Foreskin fibroblast (primary cell): ENCODE measurements at places on chromosomes 5 and 9.

GRCh38 chr5:13649656-13650055, 294.8 kb downstream of the DNAH5 start:
- DNase-seq: no peak

DNA sequence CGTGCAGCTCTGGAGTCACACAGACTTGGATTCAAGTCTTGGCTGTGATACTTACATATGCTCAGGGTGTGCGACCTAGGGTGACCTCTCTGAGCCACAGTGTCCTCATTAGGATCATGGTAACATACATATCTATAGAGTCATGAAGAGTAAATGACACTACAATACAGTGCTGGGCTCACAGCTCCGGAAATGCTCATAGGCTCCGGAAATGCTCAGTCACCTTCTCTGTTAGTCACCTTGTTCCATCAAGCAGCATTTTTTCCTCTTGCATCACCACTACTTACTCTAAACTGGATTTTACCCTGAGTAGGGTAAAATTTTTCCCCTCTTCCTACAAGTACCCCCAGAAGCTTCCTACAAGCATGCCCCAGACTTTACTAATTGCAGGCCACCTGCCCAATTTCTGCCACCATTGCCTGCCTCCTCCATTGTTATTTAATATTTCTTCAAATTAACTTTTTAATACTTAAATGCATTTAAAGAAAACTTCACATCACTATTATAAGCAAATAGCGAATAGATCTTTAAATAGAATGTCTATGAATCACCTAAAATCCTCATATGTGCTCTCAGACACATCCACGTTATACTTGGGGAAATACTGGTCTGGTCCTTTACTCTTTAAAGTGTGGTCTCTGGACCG, 147.6 kb upstream of the SPRY4 start:
- DNase-seq: peak; percentile 93

GRCh38 chr5:122778157-122778556, 3.3 kb downstream of the SNX2 start:
- DNase-seq: no peak

- DNase-seq: no peak
These were observed 423.2 kb upstream of the PAPPA start for GRCh38 chr9:115730396-115730795.

- no peak for DNase-seq
These were observed 164.7 kb downstream of the RFX3 start for GRCh38 chr9:3361116-3361515.

DNA sequence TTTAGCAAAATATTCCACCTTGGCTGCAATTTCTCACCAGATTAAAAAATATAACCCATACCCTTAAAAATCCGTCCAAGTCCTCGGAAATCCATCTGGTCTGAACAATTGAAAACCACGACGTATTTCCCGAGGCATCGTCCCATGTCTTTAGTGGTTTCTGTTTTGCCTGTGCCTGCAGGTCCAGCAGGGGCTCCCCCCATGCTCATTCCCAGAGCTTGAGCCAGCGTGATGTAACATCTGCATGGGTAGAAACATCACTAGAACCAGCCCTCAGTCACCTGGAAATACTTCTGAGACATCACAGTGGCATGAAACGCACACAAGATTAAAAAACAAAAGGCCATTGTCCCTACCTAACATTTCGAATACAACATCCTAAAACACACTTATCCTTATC, 114.0 kb downstream of the DNAH5 start:
- DNase-seq: no peak

DNA sequence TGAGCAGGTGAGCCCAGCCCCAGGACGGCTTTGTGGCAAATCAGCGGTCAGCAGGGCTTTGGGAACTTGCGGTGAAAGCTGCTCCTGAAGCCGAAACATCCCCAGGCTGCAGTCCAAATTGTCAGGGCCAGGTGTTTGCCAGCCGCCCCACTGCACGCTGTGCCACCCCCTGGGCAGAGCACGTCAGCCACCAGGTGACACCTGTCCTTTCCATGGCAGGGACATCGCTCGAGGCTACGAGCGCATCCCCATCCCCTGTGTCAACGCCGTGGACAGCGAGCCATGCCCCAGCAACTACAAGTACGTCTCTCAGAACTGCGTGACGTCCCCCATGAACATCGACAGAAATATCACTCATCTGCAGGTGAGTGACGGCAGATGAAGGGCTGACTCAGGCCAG, 64.4 kb upstream of the CACNA1B start:
- no peak for DNase-seq

- no peak for DNase-seq
These were observed 52.3 kb downstream of the RGS3 start for GRCh38 chr9:113515862-113516261.

DNA sequence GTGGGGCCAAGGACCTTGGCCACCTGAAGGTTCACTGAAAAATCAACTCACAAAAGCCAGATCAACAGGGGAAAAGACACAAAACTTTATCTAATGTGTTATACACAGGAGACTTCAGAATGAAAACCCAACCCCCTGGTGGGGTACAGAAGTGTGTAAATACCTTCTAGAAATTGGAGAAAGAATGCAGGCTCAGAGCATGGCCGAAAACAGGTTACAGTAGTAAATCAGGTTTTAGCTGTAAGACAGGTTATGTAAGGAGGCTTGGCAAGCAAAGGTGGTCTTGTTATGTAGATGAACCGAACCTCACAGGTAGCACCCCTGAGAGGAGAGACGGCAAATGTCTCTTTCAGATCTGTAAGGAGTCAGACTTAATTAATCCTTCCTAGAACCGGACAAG, 10.0 kb downstream of the CEMIP2 start:
- DNase-seq: no peak

- peak; percentile 55 for DNase-seq
These were observed 7.3 kb upstream of the C5orf58 start for GRCh38 chr5:170225326-170226128.

DNA sequence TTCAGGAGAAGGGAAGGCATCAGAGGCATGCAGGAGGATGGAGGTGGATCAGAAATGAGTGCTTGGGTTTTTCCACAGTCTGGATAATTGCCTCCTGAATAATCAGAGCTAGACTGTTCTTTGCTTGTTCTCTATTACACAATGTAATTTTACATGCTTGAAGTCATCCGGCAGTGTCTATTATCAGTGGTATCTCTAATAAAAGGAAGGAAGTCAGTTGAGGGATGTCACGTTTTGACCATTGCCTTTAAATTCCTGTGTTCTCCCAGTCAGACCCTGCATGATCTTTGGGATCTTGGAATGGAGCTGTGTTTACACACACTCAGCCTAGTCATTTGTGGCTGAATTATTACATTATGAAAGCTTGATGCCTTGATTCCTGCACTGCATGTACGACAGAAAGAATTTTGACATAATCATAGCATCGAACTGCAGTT, 91.0 kb downstream of the PDE8B start:
- peak; percentile 86 for DNase-seq

GRCh38 chr9:87653941-87654340, 72.0 kb upstream of the CTSL start:
- no peak for DNase-seq

GRCh38 chr5:122091936-122092600, 14.0 kb upstream of the LOX start:
- peak; percentile 72 for DNase-seq

DNA sequence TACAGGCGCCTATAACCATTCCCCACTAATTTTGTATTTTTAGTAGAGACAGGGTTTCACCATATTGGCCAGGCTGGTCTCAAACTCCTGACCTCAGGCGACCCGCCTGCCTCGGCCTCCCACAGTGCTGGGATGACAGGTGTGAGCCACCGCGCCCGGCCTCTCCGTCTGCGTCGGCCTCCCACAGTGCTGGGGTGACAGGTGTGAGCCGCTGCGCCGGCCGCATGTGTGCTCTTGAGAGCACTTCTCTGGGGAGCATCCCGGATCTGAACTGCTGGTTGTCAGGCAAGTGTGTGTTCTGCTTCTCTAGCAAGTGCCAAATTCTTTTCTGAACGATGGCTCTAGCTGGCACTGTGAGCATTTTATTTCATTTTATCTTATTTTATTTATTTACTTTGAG, 3.7 kb upstream of the ENTPD2 start:
- no peak for DNase-seq

DNA sequence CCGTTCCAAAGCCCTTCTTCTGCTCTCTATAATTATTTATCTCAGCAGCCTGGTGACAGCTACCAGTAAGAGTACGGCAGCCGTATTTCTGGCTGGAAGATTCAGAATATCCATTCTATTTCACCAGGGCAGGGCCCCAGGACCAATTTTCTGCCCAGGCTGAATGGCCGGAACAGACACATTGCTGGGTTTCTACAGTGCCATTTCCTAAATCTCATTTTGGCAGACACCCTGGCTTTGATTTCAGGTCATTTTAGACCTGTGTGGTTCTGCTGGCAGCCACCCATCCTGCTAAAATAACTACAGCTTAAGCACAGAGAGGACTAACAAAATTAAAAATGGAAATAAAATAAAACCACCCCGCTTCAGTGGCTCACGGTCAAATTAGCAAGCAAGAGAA, 95.0 kb downstream of the CRB2 start:
- no peak for DNase-seq

- DNase-seq: no peak
These were observed at the start of gene SEPTIN8 for GRCh38 chr5:132777209-132778069. Gene SEPTIN8, minus strand, starts transcription at chr5:132777239. Its CDS starts 102 bp downstream, at chr5:132777137.

DNA sequence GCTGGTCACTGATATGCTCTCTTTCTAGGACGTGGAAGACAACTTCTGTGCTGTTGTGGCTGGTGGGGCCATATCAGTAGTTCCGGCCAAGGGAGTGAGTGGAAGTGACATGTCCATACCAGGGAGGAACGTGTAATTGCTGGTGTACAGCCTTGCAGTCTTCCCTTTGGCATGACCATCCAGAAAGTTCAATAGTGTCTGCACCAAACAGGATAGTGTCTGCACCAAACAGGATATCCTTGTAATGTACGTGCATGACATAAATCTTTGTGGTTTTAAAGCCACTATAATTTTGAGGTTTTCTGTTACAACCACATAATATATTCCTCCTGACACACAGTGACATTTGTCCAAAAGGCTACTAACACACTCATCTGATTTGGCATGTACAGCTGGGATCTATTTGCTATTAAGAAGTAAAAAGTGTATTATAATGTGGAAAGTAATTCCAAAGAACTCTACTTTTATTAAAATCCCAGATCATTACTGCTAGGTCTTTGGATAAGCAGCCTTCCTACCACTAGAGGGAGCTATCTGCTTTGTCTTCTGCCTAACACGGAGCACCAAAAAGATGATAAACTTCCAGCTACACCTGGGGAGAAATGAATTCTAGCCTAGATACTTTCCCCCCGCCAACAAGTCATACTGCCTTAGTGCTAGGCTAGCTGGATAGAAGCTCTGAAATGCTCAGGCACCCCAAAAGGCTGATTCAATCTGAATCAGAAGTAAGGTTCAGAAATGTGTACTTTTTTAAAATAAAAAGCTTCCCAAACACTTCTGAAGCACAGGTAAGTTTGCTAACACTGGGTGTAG, 52.7 kb downstream of the RNF145 start:
- DNase-seq: peak; percentile 48

DNA sequence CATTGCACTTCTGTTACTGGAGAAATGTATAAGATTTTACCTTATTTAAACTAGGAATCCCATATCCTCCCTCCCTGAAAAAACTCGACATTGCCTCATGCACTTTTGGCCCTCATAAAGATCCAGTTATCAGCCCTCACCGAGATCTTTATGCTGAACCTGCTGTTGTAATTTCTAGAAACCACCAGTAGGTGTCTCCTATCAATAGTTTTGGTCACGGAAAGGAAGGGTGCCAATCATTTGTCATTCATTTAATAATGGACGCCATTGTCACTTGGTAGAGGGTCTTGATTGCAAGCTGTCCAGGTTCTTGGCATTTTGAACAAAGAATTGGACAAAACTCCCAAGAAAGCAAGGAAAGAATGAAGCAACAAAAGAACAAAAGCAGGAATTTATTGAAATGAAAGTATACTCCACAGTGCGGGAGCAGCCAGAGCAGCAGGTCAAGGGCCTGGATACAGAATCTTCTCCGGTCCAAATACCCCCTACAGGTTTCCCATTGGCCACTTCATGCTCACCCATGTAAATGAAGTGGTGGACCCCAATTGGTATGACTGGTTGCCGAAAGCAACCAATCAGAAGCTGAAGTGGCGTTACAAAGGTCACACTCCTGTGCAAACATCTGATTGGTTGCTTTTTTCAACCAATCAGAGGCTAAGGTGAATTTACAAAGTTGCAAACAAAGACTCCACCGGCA, 524.3 kb downstream of the PSAT1 start:
- DNase-seq: no peak

DNA sequence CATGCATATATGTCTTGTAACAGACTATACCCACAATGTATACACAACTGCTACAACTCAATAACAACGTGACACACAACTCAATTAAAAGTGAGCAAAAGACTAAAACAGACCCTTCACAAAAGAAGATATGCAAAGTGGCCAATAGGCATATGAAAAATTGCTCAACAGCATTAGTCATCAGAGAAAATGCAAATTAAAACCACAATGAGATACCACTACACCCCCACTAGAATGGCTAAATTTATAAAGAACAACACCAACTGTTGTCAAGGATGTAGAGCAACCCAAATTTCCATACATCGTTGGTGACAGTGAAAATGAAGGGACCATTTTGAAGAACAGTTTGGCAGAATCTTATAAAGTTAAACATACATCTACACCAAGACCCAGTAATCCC, 38.9 kb downstream of the GABRB2 start:
- no peak for DNase-seq

DNA sequence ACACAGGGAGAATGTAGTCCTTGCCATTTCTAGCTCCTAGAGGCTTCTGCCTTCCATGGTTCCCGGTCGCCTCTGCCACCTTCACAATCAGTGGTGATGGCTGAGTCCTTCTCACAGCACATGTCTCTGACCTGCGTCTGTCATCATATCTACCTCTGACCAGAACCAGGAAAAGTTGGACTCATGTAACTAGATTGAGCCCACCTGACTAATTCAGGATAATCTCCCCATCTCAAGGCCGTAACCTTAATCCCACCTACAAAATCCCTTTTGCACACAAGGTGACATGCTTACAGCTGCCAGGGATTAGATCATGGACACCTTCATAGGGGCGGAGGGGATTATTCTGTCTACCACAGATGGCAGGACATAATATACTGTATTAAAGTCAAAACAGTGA, 375.6 kb downstream of the ICE1 start:
- no peak for DNase-seq

GRCh38 chr9:137446851-137447471, 5.8 kb upstream of the ENTPD8 start:
- no peak for DNase-seq

DNA sequence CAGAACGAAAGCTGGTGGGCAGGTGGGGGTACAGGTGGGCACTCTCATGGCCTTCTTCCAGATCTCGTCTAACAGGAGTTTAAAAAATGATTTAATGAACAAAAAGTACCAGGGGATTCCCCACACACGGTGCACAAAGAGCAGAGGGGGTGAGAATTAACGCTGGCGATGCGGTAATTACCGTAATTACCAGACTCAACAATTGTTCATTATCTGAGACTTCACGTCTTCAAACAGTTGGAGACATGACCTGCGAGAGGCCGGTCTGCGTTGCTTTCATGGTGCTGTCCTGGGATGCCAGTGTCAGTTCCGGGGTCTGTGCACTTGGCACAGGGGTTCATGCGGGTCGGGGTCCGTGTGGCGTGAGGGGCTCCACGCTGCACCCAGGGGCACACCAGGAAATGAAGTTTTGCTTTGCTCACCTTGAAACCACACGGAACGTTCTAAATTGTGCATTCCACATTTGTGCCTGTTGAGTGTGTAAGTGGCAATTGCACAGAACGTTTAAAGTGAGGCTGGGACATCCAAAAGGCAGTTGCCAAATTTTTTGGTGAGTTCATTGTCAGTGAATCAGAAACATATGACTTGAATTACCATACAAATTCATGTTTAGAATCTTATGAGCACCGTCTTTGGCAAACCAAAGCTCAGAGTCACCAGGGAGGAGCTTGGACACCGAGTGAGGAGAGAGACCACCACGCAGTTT, 256.4 kb upstream of the IRX1 start:
- DNase-seq: no peak
